Dermis microvascular lymphatic vessel endothelial cell (primary cell): ENCODE measurements at places on chromosomes 4 and X. TPM values are rescaled to one million over a fixed set of nuclear protein-coding genes. Genes with fewer than 3 reads are reported as not detected.

DNA sequence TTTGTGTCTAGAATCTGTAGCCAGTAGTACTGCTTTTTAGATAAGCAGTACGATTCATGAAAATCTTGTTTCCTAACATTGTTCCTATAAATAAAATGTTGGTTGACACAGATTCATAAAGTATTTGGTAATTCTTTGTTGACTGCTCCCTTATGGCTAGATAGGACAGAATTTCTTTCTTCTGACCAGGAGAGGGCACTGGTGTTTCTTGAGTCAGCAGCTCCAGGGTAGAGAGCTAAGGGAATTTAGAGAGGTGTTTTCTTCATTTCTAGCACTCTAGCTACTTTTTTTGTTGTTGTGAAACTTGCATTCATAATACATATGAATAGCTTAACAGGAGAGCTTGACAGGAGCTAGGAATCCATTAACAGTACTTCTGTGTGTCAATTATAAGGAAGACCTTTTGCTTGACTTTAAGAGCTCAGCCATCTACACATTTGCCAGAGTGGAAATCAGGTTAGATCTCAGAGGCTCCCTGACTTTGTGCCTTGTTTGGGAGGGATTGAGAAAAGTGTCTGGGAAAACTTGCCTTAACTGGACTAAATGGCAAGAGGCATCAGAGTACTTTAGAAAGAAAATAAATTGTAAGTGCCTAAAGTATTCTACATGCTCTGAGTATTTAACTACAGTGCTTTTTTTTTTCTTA is 756.1 kb downstream of the SH3BGRL start:
- peak; percentile 0 for DNase-seq

- peak; percentile 91 for DNase-seq
These were observed 174.7 kb upstream of the GPRIN3 start for GRCh38 chr4:89482251-89482650.

GRCh38 chrX:17164941-17165340 is 210.1 kb upstream of the NHS start:
- no peak for DNase-seq

DNA sequence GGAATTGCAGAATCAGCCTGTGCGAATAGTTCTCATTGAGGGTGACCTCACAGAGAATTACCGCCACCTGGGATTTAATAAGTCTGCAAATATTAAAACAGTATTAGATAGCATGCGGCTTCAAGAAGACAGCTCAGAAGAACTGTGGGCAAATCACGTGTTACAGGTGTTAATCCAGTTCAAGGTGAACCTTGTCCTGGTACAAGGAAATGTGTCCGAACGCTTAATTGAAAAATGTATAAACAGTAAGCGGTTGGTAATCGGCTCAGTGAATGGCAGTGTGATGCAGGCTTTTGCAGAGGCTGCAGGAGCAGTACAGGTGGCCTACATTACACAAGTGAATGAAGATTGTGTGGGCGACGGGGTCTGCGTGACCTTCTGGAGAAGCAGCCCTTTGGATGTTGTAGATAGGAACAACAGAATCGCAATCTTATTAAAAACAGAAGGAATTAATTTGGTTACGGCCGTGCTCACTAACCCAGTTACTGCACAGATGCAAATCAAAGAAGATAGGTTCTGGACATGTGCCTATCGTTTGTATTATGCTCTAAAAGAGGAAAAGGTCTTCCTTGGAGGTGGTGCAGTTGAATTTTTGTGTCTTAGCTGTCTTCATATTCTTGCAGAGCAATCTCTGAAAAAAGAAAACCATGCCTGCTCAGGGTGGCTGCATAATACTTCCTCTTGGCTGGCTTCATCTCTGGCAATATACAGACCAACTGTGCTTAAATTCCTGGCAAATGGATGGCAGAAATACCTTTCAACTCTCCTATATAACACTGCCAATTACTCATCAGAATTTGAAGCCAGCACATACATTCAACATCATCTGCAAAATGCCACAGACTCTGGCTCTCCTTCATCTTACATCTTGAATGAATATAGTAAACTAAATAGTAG is 10.7 kb downstream of the BBS12 start:
- no peak for DNase-seq

DNA sequence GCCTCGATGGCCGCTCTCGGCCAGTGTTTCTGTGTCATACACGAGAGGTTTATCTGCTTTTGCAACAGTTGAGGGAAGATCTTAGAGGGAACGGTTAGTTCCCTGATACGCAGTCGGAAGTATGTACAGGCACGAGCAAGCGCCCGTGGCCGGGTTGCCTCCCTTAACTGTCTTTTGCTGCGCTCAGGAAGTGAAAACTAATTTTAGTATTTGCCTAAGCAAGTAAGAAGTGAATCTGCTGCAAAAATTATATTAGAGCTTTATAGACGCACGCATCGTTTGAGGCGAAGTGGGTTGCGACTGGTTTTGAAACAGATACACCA is 695 bp downstream of the MTM1 start:
- no peak for DNase-seq

DNA sequence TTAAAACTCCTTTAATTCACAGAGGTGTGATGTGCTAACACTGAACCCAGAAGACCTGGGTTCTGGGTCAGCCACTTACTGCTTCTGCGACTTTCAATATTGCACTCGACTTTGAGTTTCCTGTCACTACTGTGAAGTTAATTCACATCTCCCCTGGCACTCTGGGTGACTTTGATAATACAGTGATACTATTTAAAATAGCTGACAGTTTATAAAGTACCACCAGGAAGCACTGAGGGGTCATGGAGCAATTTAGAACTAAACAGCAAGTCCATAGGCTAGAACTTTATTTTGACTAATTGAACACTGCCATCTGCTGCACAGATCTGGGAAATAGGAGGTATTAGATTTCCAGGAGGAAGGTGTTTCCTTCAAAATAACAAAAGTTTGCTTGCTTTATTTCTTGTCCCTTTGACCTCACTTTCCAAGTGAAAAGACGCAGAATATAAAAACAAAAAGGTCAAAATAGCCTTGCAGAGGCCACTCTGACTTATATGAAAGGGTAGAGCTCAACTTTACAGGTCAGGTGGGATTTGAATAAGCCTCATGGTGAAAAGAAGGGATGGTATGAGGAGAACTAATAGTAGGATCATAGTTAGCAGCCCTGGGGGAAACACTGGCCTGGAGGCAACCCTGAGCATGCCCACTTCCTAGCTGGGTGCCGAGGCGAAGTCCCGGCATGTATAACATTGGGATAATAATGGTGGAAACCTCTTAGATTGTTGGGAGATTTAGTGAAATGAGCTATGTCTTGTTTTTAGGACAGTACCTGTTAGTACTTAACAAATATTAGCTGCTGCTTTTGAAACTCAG is 53.4 kb downstream of the ZNF518B start:
- DNase-seq: peak; percentile 55

Gene FRMPD4
- not detected in 2 replicates for total RNA-seq

Gene METTL14
- total RNA-seq: 11.2 and 12.5 TPM in 2 replicates
